ENCODE measurements at places on chromosomes 1 and 21.

GRCh38 chr21:43911935-43912487 is 47.0 kb downstream of the AGPAT3 start:
- no peak for DNase-seq

DNA sequence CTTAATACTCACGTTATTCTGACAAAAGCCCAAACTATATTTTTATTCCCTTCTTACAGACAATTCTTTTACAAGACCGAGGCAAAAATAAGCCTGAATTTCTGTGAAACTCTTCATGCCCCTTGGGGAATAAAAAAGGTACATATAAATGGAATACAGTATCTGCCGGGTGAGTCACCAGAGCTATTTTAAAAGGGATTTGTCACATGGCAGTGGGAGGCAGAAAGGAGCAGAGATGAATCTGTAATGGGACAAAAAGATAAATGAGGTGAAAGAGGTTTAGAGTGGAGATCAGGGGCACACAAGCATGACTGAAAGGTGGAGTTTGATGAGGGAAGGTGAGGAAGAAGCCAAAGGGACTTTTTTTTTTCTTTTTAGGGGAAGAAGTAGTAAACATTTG is 8.8 kb downstream of the XCL1 start:
- DNase-seq, result no peak

DNA sequence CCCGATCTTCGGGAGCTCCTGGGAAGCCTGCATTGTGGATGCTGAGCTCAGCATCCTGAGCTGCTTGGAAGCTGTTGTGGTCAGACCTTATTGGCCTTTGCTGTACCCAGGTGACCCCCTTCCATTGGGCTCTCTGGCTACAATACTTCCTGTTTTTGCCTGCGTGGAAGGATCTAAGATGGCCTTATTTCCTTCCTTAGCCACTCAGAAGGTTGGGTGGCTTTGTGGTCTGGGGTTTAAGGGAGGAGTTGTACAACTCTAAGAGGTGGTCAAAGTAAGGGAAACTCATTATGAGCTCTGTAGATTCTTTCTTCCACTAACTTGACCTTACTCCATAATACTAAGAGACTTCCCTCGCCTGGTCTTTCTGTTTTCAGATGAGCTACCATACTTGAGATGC is 17.7 kb downstream of the PFKFB2 start:
- DNase-seq, result no peak

GRCh38 chr21:31143036-31143435 is 104.8 kb upstream of the KRTAP19-8 start:
- no peak for DNase-seq

DNA sequence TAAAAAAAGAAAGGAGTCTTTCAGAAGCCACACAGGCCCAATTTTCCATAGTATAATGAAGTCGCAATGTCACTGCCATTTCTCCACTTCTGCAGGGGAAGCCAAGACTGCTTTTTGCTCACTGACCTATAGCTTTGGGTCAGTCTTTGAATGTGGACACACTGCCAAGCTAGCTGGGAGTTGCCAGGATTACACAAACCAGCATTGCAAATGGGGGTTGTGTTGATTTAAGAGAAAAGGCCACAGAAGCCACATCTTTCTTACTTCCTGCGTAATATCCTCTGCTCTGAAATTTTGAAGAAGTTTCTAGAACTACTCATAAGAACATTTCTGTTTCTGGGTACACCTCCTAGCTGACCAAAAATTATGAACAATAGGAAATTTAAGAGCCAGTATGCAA is 45.8 kb upstream of the SAMSN1 start:
- DNase-seq, result no peak
